ENCODE measurements at places on chromosomes 2 and 18.

GRCh38 chr18:79167526-79168190 lies 98.5 kb downstream of the ATP9B start:
- DNase-seq = no peak

GRCh38 chr2:188102881-188103280 lies 188.8 kb upstream of the GULP1 start:
- no peak for DNase-seq

DNA sequence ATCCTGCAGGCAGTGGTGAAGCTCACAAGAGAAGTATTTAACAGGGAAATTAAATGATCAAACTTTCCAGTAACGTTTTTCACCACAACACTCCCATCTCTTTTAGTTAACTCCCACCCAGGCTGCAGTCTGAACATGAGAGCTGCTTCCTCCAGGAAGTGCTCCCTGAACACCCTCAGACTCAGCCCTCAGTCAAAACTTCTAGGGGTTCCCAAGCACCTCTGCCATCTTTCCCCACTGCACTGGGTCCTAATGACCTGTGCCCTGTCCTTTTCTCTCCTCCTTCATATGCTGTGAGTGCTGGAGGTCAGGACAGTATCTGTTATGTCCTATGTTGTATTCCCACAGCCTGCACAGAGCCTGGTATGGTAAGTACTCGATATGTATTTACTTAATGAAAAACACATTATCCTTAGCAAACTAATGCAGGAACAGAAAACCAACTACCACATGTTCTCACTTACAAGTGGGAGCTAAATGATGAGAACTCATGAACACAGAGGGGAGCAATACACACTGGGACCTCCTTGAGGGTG lies 49.2 kb upstream of the ASPRV1 start:
- no peak for DNase-seq

- no peak for DNase-seq
Measured at GRCh38 chr2:186523791-186524190, 37.7 kb downstream of the ZC3H15 start.

DNA sequence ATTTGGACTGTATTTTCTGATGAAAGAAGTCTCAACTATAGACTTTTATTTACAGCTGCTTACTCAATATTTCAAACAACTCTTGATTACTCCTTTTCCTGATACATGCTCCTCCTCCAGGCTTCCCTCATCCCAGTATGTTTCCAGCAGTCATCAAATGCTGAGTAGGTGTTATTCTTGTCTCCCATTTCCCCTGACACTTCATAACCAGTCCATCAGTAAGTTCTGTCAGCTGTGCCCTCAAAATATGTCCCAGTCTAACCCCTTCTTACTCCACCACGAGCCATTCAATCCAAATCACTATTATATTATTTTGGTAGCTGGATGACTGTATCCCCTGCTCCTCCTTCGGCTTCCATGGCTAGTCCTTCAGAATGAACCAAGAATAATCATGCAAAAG lies 189.1 kb upstream of the DTNA start:
- no peak for DNase-seq

DNA sequence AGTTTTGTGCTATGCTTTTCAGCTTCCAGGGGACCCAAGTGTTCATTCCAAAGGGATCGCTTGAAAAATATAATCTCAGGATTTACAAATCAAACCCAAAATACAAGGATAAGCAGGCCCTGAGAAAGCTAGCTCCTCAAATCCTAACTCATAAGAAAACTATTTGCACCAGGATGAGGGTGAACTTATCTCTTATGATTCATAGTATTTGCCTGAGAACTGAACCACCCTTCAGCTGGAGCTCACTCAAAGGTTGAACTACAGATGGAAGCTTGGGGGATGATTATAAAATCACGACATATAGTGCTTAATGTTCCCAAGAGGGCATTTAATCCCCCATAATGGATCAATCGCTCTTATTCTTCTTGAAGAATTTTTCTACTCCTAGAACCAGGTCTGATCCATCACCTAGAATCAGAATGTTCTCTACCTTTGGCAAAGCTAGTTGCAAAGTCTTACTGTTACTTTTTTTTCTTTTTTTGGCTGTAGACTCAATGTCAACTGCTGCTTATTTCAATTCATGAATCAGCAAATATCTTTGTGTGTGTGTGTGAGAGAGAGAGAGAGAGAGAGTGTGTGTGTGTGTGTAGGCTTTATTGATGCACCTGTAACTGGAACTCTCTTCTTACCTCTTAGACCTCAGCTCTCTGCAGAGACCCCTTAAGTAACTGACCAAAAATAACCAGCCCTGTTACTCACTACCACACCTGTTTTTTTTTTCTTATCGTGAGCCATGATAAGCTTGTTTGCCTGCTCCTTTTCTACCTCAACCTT lies 44.8 kb downstream of the ARL4C start:
- DNase-seq = no peak

GRCh38 chr18:74454279-74454751 lies 2.8 kb downstream of the DIPK1C start:
- DNase-seq = no peak

DNA sequence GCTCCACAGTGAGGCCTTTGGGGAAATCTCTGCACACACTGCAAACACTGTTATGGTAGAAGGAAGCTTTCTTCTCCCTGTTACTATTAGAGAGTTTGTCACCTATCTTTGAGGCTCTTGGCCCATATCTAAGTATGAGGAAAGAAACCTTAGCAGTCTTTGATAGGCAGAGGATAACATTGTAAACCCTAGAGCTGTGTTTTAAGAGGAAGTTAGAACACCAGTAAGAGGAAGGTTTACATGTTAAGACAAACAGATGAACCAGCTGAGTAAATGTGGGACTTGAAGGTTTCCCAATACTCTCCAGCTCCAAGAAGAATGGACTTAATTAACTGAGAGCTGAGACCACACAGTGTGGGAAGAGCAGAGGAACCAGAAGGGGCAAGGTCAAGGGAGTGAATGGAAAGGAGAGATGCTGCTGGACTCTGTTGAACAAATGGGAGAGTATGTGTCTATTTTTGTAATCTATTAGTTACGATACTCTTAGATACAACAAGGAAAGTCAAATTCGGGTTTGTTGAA lies 257.0 kb downstream of the DPP10 start:
- no peak for DNase-seq

DNA sequence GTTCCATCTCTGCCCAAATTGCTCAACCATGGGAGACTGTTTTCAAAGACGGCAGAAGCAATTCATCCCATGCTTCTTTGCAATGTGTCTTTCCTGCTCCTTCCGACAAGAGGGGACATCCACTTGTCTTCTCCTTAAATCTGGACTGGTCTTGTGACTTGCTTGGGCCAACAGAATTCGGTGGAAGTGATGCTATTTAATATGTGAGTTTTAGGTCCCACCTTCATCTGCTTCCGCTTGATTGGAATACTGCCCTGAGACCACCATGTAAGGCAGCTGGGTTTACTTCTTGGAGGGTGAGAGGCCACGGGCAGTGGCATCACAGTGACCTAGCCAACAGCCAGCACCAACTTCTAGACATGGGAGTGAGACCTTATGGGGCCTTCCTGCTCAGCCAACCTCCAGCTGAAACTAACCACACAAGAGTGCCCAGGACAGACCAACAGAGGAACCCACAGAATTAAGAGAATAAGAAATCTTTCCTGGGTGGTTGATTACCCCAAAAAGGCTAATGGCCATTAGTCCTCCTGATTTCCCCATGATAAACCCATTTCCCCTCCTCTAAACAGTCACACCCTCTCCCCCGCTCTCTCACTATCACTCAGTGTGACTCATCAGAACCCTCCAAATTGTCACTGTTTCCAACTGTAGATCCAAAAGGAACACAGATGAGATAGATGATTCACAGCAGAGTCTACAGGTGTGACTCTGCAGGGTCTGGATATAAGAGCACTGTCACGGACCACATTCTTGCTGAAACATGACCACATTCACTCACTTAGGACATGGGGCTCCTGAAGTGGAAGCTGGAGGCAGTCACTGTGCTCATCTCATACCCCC lies 16.2 kb upstream of the RHOB start:
- DNase-seq = no peak

- DNase-seq = no peak
Measured at GRCh38 chr2:77418537-77418936, 103.6 kb downstream of the LRRTM4 start.

DNA sequence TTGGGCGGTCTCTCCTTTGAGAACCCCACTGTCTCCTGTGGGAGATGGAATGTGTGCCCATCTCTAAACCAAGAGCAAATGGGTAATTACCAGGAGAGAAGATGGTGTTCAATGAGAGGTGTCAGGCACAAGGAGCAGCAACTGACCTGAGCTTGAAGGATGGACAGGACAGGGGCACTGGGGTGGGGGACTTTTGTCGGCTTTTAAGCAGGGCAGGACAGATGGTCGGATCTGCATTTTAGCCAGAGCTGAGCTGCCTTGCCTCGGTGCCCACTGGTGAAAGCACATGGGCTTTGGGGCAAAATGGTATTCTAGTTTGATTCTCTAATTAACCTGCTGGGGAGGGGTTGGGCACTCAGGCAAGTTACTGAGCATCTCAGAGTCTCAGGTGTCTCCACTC lies 98.0 kb downstream of the INHBB start:
- no peak for DNase-seq

DNA sequence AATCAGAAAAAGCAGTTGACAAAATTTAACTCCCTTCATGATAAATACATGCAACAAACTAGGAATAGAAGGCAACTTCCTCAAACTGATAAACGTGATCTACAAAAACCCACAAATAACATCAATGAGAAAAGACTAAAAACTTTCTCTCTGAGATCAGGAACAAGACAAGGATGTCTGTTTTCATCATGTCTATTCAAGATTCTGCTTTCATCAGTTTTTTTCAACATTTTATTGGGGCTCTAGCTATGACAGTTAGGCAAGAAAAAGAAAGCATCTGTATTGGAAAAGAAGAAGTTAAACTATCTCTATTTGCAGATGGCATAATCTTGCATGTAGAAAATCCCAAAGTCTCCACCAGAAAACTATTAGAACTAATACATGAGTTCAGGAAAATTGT lies 12.3 kb upstream of the CHST10 start:
- DNase-seq = no peak

DNA sequence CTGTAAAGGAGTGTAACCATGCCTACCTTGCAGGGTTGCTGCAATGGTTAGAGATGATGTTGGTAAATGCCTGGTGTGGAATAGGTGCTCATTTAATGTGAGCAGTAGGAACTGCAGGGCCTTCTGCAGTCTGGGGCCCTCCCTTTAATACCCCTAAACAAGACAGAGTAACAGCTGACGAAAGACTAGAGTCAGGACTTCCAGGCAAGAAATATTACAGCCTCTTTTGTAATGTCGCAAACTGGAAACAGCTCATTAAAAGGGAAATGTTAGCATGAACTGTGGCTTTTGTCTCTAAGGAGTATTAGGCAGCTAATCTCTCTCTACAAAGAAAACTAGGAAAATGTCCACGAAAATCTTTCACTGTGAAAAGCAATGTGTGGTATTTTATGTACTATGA lies 26.0 kb downstream of the MARCO start:
- no peak for DNase-seq

- DNase-seq = no peak
Measured at GRCh38 chr2:201574766-201575165, 68.5 kb downstream of the TMEM237 start.

DNA sequence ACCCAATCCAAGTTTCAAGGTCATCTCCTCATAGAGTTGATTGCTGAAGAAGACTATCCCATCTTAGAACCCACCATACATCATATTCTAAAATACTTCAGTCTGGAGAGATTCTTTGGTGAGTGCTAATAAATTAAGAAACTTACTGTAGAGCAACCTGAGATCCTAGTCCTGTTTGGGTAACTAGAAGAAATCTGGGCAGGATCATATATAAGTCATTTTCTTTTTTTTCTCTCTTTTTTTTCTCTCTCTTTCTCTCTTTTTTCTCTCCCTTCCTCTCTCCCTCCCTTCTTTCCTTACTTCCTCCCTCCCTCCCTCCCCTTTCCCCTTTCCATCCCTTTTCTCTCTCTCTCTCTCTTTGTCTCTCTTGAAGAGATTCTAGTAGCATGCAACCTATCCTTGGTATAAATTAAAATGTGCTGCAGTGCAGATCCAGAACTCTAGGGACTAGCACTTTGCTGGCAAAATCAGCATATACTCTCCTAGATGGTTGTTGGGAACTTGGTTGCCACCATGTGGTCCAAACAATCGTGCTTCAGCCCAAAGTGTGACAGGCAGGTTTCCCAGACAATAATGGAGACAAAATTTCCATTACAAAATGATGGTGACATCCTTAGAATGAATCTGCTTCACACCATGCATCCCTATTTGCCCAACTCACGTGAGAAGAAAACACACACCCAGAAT lies 399.4 kb upstream of the CELF4 start:
- no peak for DNase-seq

DNA sequence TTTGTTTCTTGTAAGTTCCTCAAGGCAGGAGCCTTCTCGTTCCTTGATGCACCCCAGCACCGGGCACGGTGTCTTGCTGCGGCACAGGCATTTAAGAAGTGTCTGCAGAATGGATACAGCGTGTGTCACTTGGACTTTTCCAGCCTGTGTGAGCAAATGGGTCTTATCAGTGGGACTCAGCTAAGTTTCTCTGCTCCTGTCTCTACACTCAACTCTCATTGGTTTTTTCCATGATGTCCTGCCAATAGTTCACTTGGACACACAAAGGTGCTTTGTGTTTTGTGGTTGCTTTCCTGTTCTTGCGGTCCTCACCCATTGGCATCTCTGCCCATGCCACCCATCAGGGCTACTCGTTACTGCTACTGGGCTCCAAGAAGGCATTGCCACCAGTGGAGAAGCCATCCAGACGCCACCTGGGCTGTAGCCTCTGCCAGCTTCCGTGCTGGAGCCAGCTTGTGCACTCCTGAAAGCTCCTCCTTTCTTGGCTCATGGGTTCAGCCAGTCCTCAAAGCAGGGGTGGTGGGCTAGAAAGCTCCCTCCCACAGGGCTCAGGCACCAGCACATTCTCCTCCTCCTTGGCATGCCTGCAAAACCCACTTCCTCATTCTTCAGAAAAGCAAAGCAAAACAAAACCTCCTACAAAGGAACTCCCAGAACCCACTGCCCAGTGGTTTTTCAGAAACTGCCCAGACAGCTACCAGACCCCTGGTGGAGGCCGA lies 41.4 kb downstream of the IL1R2 start:
- DNase-seq = no peak

GRCh38 chr18:48878471-48878870 lies 72.3 kb downstream of the SMAD7 start:
- DNase-seq = no peak

GRCh38 chr2:74379851-74380789 lies at the start of gene DCTN1:
TSS of gene DCTN1 (minus strand) at chr2:74380311. CDS start at chr2:74380037, 274 bp downstream.
- DNase-seq = no peak

Measured in activated CD4-positive, alpha-beta T cell treated with anti-CD3 and anti-CD28 coated beads for 4 hours (primary cell).